T-cell (primary cell): ENCODE measurements at places on chromosomes 13 and 19. TPM values are rescaled to one million over a fixed set of nuclear protein-coding genes. Genes with fewer than 3 reads are reported as not detected.

The CEACAM3 gene
- not detected for total RNA-seq

The LIM2 gene
- not detected for total RNA-seq

The PSG6 gene
- total RNA-seq, result not detected

The ZNF534 gene
- total RNA-seq, result not detected

The PRRG2 gene
- 1.7 TPM for total RNA-seq

The SHD gene
- not detected for total RNA-seq

The ZNF77 gene
- total RNA-seq, result 4.8 TPM

The SMAD9 gene
- total RNA-seq, result 0.35 TPM

The TNFRSF19 gene
- 0.22 TPM for total RNA-seq

The TNNT1 gene
- not detected for total RNA-seq

The TLE6 gene
- 0.61 TPM for total RNA-seq

The GFY gene
- 0.16 TPM for total RNA-seq
